Stimulated activated naive CD8-positive, alpha-beta T cell treated with anti-CD3 and anti-CD28 coated beads, Interleukin-15, amount 100 ng/mL, for 72 hours (primary cell): ENCODE measurements at places on chromosomes 6 and 20.

DNA sequence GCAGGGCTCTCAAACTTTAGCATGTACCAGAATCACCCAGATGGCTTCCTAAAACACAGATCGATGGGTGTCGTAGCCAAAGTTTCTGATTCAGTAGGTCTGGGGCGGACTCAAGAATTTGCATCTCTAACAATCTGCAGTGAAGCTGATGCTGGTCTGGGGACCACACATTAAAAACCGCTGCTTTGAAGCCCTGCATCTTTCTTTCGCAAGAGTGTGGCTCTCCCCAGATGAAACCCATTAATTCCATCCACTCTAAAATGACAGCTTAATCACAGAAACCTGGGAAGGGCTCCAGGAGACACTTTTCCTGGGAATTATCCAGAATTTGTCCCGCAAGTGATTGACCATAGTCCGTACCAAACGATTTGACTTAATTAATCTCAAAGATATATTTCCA lies 319.8 kb upstream of the PLCB4 start:
- no peak for DNase-seq

DNA sequence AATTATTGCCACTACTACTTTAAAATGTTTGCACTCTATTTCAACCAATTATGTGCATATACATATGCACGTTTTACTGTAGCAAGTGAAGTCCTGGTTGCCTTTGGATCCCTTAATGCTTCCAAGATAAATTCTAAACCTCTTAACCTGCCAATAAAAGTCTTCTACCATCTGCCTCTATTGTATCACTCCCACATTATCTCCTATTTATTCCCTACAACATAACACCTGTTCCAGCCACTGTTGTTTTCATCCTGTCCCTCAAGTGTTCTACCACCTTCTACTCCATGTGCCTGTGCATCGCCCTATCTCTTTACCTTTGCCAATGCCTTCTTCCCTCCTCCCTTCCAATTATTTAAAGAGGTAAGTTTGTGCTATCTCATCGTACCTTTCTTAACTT lies 499.0 kb upstream of the RNF217 start:
- DNase-seq = no peak

GRCh38 chr6:168060521-168060931 lies 18.5 kb downstream of the FRMD1 start:
- DNase-seq = no peak

- DNase-seq = no peak
These were observed 165.2 kb downstream of the WDR27 start for GRCh38 chr6:169536446-169537170.

- DNase-seq = no peak
These were observed 110.4 kb downstream of the HFE start for GRCh38 chr6:26197636-26197932.

DNA sequence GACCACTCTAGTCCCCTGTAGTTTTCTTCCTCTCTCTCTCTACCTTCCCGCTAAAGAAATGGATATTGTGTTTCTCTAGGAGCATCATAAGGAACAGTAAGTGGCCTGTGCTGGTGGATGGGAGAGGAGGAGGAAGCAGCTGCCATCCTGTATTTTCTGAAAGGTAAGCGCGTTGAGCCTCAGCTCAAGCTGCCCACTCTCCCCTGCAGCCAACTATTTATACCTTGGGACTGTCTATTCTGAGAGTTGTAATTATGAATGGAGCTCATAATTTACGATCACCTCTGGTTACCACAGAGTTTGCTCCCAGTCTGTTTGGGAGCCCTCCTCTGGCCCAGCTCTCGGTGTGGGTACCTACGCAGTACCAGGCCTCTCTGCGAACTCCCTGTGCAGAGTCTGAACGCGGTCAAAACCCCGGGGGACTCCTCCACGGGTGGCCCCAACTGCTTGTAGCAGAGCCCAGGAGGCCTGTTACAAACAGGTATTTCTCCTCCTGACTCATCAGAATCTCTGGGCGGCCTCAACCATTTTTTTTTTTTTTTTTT lies 285.4 kb downstream of the SMOC2 start:
- no peak for DNase-seq

- no peak for DNase-seq
These were observed 8.8 kb upstream of the TREML2 start for GRCh38 chr6:41209547-41210320.

- no peak for DNase-seq
These were observed 289.9 kb upstream of the ZFP64 start for GRCh38 chr20:52481443-52481842.

DNA sequence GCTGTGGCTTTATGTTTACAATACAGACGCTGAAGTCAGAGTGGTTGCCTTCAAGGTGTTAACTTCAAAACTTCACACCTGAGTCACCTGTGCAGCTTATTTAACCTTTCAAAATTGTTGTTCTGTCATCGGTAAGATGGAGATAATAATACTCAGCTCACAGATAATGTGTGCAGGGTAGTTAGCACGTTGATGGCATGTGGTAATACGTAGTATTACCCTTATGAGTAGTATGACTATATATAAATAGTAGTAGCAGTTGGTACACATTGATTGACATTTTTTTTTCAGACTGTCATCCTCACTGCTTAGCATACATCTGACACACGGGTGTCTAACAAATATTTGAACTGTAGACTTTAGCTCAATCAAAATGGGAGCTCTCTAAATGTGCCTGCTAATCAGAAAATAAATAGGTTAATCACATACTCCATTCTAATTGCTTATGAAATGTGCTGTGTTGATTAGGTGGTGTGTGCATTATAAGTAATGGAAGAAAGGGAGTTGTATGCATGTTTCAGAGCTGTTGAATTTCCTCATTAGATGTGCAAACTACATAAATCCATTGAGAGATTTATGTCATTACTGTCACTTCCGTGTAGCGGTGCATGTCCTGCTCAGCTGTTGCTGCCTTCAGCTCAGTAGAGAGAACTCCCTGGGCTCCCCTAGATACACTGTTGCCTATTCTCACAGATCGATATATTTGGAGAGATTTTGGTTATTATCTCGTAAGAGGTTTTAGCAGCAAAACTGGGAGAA lies 11.2 kb upstream of the MROH8 start:
- no peak for DNase-seq

DNA sequence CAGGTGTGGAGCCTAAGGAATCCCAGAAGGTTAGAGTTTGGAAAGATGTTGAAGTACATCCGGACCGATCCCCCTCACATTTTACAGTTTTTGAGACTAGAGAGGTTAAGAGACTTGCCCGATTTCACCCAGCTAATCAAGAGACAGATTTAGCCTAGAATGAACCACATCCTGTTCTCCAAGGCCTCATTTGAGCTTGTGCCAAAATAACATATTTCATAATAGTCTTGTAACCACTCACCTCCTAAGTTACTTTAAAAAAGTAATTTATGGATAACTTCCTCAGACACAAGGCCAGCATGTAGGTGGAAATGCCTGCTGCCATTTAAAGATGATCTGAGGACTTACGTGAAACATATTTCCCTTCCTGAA lies 39.8 kb upstream of the ARHGAP18 start:
- no peak for DNase-seq

GRCh38 chr6:18323935-18324705 lies 59.8 kb upstream of the DEK start:
- DNase-seq = no peak

- DNase-seq = no peak
These were observed 55.3 kb downstream of the BACH2 start for GRCh38 chr6:90241229-90241880.

DNA sequence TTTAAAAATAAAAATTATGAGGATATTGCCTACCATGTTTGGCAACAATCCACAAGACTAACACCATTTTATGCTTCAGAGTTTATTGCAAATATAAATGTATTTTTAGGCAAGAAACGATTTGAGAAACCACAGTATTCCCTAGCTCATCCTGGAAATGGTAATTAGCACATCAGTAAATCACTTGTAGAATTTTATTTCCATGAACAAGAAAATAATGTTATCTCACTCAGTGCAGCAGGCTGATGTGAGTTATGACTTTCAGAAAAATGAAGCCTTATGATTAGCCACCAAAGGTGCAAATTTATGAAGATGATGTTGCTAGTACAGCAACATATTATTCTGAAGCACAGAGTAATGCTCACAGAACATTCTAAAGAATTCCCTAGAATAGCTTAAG lies 127.7 kb upstream of the GJE1 start:
- no peak for DNase-seq

DNA sequence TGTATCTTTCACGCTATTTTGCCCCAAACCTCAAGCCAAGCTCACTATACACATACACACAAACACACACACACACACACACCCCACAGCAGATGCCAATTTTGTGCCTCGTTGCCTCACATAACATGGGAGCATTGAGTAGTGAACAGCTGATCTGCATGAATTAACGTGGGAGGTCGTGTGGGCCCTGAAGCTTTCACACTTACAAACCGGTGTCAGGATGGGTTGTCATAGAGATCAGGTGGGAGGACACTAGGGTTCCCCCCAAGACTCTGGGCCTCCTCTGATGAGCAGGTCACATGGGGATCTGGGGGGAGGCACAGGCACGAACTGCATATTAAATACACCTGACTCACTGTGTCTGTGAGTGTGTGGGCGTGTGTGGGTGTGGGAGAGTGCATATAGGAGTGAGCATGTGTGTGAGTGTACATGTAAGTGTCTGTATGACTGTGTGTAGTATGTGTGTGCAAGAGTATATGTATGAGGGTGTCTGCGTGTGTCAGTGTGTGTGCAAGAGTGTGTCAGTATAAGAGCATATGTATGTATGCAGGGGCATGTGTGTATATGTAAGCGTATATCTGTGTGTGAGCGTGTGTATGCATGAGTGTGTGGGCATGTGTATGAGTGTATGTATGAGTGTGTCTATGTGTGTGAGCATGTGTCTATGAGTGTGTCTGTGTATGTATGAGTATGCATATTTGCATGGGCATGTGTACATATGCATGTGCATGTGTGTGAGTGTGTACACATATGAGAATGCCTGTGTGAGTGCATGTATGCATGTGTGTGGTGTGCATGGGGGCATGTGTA lies 370.4 kb downstream of the PREX1 start:
- DNase-seq = no peak

DNA sequence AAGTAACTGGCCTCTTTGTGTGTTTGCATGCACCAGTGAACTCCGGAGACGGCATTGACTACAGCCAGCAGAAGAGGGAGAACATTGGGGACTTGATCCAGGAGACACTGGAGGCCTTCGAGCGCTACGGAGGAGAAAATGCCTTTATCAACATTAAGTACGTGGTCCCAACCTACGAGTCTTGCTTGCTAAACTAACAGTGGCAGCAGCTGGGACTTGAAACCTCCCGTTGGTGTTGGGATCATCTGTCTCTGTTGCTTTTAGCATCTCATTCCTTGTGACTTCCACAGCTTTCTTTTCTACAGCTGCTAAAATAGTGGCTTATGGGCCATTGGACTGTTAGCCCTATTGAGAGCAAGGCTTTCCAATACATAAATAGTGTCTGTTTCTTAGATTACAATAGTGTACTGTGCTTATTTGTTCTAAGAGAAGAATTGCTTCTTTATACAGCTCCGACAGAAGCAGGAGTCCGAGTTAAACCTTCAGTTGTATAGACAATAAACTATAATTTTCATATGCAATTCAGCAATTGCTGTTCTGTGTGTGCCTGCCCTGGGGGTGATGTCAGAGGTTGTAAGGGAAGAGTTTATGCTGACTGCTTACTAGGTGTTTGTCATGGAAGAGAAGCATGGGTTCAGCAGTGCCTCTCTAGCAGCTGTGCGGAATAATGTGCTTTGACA lies 99.6 kb upstream of the QKI start:
- DNase-seq = no peak

- DNase-seq = peak; percentile 42
These were observed 264.3 kb upstream of the PLN start for GRCh38 chr6:118283766-118284165.

- DNase-seq = no peak
These were observed 143.3 kb upstream of the PREP start for GRCh38 chr6:105545947-105546731.

DNA sequence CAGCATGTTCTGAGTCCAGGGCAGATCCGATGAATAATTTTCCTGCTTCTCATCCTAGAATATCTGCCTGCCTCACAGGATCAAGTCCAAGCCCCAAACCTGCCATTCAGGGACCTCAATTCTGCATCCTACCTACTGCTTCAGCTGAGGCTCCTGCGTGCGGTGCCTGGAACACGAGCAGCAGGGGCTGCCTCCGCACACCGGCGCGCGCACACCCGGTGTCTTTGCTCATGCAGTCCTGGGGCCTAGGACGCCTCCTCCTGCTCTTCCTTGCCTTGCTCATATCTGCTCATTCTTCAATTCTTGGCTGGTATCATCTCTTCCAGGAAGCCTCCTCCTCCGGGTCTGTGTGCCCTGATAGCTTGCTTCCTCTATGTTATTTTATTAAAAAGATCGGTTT lies 81.1 kb upstream of the AGPAT4 start:
- no peak for DNase-seq

DNA sequence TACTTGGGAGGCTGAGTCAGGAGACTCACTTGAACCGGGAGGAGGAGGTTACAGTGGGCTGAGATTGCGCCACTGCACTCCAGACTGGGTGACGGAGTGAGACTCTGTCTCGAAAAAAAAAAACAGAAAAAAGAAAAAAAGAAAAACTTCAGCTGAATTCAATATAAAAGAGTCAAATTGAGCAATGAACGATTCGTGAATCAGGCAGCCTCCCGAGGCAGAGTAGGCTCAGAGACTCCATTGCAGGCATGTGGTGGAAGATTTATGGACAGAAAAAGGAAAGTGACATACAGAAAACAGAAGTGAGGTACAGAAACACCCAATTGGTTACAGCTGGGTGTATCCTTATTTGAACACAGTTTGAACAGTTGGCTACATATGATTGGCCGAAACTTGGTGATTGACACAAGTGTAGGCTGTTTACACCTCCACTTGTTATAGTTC lies 56.3 kb downstream of the HLA-DPB1 start:
- no peak for DNase-seq

DNA sequence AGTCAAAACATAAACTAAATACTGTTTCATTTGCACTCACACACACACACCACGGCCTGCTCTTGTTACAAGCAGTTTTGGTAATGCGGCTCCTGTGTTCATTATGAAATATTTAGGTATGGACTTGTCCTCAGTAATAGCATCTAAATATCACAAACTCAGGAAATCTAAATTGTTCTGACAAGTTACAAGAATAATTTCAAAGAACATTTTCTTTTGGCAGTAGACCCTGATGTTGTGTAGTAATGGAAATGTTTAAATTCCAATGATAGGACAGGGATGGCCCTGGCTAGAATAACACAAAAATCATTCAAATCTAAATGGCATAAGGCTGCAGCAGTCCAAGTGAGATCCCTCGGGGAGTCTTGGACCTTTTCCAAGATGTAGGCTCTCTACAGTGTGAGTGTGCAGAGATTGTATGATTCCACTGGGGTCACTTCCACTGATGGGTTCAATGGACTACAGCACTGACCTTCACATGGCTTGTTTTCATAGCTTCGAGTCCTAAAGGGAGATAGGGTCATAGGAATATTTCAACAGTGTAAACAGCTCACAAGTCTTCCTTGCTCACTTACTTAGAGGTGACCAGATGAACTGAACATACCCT lies 210.6 kb upstream of the PLCB4 start:
- DNase-seq = no peak

DNA sequence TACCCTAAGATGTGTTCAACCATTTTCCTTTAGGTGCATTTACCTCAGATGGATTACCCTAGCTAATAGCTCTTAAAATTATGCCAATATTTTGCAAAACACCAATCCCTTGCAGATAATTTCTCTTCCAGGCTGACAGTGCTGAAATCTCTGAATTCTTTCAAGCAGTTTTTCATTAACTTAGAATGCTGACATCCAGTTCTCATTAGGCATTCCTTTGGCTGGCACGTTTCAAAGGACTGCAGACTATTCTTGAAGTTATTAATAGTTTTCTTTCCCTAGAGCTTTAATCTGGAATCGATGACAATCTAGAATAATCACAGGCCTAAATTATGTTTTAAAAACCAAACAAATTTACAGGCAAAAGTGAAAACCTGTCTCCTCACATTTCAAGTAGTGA lies 68.3 kb downstream of the SMLR1 start:
- DNase-seq = no peak
